ENCODE measurements at places on chromosomes 3 and 15.

GRCh38 chr3:141921316-141921715, 44.9 kb downstream of the ATP1B3 start:
- DNase-seq, result no peak

DNA sequence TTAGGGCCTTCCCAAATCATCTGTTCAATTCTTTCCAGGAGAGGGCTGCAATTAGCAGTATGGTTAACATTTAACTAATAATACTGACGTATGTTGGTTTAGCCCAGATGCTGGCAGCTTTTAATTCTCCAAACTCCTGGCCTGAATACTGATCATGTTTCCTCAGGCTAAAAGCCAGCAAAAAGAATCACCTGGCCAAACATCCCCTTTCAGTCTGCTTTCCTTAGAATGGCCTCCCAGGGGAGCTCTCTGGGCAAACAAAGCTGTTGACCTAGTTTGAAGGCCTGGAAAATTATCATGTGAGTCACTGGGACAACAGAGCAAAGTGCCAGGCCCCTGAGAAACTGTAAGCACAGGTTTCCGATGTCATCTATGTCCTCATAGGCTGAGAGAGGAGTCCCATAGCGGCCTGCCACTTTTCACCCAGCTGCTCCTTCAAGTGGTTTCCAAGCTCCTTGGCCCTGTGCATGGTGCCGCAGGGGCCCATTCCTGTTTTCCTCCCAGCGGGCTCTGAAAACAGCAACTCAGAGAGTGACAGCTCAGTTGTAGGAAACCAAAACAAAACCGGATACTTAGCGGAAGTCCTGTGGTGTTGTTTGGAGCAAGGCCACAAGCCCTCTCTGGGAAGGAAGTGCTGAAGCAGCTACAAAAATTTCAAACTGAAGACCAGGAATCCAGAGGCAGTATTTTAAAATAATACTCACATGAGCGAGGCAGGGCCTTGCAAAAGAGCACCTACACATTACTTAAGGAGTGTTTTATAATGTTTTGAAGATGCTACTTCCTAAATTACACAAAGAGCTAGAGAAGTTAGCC, 36.5 kb upstream of the RAB11A start:
- DNase-seq, result no peak

GRCh38 chr15:89378296-89379151, 43.9 kb upstream of the POLG start:
- no peak for DNase-seq

GRCh38 chr3:161766331-161766730, 269.7 kb downstream of the OTOL1 start:
- DNase-seq, result no peak

GRCh38 chr3:128177865-128178264, 24.6 kb downstream of the EEFSEC start:
- DNase-seq, result peak; percentile 53

GRCh38 chr3:177811112-177811511, 613.8 kb upstream of the TBL1XR1 start:
- DNase-seq, result peak; percentile 68

- no peak for DNase-seq
Observed at GRCh38 chr15:83561661-83562060, 92.3 kb upstream of the ADAMTSL3 start.

DNA sequence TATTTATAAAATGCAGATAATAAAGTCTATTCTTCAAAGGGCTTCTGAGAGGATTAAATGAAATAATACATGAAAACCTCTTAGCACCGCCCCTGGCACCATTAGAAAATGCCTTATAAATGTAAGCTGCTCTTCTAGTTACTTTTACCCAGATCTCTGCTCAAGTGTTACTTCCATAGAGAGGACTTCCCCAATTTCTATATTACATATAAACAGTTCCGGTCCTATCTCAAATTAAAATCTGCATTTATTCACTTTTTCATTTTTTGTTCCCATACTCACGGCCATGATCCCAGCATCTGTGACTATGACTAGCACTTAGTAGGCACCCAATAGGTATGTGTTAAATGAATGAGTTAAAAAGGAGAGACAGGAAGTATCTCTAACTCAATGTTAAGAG, 890.9 kb upstream of the CFAP20DC start:
- peak; percentile 25 for DNase-seq

DNA sequence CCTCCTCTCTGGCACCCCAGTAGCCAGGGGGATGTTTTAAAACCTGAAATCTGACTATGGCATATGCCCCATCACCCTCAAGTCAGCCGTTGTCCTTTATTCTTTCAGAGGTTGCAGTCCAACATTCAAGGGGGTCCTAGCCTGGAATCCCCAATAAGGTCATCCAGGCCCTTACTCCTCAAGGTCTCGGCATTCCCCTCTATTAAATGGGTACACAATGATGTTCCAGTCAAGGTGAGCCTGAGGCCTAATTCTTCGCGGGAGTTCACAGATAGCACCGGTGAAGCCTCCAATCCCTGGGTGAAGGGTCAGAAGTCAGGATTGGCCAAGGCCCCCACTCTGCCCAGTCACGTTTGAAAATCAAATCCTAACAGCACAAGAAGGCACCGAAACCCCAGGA, 8.1 kb upstream of the SEMA3F start:
- no peak for DNase-seq

DNA sequence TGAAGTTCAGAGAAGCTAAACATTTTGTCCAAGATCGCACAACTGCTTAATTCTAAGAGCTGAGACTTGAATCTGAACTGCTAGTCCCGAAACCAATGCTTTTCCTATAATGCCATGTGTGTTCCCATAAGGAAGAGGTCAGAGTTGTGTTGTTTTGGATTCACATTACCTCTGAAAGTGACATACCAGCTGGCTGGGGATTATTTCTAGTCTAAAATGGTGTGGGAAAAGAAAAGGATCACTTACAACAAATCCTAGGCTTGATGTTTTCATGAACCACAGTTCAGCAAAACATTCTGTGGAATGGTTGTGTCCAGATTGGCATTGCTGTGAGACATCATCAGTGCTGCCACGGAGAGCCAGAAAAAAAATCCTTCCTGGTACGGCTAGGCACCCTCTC, 35.0 kb upstream of the LRRC3B start:
- no peak for DNase-seq

GRCh38 chr3:10936686-10937085, 55.9 kb upstream of the SLC6A1 start:
- no peak for DNase-seq

DNA sequence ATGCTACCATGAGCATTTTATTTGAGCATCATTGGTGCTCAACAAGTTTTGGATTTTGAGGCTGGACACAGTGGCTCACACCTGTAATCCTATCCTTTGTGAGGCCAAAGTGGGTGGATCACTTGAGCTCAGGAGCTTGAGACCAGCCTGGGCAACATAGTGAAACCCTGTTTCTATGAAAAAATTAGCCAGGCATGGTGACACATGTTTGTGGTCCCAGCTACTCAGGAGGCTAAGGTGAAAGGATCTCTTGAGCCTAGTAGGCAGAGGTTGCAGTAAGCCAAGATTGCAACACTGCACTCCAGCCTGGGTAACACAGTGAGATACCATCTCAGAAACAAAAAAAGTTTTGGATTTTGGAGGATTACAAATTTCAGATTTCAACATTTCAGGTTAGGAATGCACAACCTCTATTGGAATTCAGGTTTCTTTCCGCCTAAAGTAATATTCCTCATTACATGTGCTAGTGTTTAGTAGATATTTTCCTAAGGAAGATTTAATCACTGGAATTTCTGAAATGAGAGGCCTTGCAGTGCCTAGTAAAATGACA, 27.6 kb downstream of the CNOT10 start:
- no peak for DNase-seq

DNA sequence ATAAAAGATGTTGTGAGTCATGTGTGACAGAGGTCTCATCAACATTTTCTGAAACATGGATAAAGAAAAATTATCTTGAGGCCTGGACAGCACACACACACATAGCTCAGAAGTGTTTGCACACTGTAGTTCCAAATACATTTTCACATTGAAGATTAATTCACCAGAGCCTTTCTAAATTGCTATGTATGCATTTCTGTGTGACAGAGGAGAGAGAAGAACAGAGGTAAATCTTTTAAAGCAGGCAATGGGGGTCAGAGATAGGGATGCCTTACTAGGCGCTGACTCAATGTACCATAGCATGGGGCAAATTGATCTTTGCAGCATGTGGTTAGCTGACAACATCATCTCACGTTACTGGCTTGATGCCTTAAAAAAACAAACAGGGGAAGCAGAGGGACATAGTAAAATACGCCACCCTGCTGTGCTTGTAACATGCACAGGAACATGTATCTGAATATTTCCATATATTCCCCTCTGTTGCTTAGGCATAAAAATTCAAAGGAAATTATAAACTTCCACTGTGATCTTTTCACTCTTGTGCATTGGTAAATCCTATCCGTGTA, 7.7 kb downstream of the POU1F1 start:
- peak; percentile 48 for DNase-seq

DNA sequence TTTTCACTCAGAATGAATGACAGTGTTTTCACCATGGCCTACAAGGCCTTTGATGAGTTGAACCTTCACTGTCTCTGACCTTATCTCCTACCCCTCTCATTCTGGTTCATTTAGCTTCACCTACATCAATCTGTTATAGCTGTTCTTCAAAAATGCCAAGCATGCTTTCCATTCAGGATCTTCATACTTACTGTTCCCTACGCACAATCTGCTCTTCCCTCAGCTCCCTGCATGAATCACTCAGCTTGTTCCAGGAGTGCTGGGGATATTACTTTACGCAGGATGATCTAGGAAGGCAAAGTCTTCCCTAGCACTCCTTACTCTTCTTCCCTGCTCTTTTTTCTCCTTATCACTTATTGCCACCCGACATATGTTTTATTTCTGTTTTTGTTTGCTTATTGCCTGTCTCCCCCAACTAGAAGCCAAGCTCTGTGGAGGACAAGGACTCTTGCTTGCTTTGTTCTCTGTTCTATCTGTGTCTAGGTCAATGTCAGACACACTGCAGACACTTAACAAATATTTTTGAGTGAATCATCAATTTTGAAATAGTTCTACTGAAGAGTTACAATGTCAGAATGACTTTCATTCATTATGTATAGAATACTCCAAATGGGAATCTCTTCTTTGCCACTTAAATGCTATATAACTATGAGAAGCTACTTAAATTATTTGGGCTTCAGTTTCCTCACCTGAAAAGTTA, 238.3 kb upstream of the FEZF2 start:
- DNase-seq, result no peak

All from OCI-M1 (cell line).